ENCODE measurements at places on chromosomes 2 and 18.

DNA sequence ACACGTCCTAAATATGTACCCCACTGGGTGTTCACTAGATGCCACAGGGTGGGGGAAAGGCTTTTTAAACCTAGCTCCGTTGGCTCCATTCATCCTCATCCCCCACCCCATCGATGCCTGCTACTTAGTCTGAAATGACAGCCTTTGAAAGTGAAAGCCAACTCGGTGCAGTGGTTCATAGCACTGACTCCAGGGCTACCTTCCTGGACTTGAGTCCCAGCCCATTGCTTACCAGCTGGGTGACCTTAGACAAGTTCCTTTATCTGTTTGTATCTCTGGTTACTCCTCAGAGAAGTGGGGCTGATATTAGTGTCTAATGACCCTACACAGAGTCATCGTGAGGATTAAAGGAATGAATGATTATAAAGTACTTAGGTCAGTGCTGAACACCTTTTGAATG, 24.4 kb downstream of the EHD3 start:
- DNase-seq, result no peak

DNA sequence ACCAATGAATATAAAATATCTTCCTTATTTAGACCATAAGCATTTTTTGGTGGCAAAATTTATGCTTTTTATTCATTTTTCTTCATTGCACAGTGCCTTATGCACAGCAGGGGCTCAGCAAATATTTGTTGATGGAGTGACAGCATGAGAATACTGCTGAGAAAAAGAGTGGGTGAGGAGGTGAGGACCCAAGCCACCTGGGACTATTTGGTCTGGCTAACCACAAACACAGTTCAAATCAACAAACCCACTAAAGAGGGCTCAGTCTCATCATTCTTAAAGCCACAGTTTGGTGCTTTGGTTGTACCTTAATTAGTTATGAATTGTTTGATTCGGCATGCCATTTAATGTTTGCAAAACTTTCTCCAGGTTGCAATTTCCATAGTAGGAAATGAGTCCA, 183.5 kb upstream of the ZNF521 start:
- no peak for DNase-seq

DNA sequence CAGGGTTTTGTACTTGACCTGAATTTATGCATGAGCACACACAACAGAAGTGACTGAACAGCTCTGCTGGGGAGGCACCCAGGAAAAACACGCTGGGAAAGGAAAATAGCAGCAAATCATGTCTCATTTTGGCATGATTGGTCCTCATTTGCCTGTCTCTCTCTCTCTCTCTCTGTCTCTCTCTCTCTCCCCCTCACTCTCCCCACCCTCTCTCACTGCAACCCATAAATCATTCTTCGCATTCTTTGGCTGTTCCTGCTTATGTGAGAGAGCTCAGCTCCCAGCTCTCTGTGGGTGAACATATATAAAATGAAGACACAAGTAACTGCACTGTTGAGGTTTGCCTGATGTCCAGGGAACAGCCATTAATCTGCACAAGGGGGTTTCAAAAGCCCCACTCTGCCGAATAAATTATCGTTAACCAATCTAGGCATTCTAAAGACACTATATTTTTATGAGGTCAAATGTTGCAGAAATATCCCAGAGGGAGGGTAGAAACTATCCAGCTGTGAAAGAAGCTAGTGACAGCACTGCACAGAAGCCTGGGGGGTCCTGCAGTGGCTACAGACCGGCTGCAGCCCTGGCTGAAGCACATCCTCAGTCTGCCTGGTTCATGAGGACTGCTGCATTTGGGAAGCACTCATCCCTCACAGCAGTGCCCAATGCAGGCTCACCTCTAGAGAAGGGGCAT, 260.3 kb downstream of the AFF3 start:
- DNase-seq, result peak; percentile 95

DNA sequence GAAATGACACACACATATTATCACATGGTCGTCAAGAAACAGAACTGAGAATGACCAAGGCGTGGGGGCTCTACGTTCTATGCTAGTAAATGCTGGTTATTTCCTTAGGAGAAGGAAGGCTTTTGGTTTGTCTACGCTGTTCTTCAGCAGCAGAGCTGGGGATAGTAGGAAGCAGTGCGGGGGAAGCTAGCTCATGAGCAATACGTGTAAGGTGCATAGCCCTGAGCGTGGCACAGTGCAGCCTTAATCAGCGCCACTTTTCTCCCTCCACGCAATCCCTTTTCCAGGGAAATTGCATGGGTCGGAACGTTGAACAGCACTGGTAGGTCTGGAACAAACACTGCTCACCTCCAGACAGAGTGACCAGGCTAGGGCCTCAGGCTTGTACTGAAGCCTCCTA, 199.6 kb upstream of the FBXO11 start:
- DNase-seq, result no peak

GRCh38 chr2:238155051-238155760, 3.6 kb upstream of the ERFE start:
- DNase-seq, result peak; percentile 44
